Right ventricle myocardium superior (tissue), 1 donor: ENCODE measurements at places on chromosomes 4 and X. TPM values are rescaled to one million over a fixed set of nuclear protein-coding genes. Genes with fewer than 3 reads are reported as not detected.

Gene ADGRL3
- 3.0 TPM for total RNA-seq

Gene HPGDS
- 3.3 TPM for total RNA-seq

DNA sequence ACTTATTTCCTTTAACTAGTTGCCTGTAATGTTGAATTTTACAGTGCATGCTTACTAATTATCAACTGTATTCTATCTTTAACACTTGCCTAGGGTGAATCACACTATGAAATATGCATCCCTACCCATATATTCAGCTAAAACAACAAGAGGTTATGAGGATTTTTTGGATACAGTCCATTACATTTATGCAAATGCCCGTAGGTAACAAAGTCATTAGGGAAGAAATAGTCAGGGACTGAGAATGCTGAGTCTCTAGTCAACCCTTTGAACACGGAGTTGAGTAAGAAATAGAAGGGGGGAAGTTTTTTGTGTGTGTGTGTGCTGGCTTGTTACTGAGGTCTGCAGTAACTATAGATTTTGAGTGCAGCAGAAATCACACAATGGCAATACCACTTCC is 26.1 kb upstream of the CBLL2 start:
- no peak for DNase-seq

- no peak for DNase-seq
Observed at GRCh38 chr4:119750771-119751170, 122.2 kb upstream of the PDE5A start.

Gene MFSD8
- total RNA-seq: 9.4 TPM

GRCh38 chrX:73069365-73070035 is 9.8 kb downstream of the PABPC1L2A start:
- DNase-seq: no peak

Gene WDFY3
- total RNA-seq: 34.2 TPM

Gene ADGRG2
- total RNA-seq: 0.78 TPM

GRCh38 chr4:128793859-128794672 is 15.4 kb upstream of the JADE1 start:
- no peak for DNase-seq

DNA sequence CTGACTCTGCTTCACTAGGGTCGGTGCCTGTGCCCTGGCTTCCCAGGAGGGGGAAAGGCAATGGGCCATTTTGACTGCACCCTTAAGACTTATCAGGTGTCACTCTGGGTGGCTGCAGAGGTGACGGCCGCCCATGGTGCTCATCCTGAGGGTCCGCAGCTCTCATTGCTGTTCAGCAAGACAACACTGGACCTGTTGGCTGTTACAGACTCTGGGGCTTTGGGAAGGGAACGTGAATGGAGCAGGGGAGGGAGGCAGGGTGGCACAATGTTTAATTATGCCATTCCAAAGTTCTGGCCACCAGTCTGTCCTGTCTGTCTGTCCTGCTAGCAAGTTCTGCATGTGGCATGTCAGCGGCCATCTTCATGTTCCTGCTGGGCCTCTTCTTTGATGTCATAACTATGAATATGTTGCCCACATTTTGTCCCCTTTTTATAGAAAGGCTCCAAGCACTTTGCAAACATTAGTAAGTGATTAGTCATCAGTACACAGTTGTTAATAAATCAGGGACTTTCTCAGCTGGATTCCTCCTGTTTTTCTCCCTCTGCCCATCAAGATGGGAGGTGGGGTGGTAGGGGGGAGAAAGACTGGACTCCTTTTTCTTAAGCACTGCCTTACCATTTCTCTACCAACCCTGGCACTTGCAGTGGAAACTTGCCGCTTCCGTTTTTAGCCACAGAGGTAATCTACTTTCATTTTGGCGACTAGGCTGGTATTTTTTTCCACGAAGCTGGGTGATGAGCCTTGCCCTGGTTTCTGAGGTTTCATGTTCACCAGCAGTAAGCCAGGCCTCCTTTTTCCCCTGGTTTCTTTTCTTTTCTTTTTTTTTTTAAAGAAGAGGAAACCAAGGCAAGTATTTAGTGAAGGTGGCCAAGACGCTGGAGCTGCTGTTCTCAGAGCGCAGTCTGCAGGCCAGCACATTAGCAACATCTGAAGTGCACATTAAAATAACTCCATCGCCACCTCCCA is 88.6 kb upstream of the TRIM2 start:
- DNase-seq: no peak

Gene TRIM75
- not detected for total RNA-seq

GRCh38 chr4:112176596-112176995 is 31.3 kb downstream of the FAM241A start:
- no peak for DNase-seq

GRCh38 chr4:1647432-1647831 is 36.7 kb downstream of the FAM53A start:
- DNase-seq: no peak

GRCh38 chr4:54959651-54960116 is 165.7 kb downstream of the KDR start:
- DNase-seq: no peak

- DNase-seq: no peak
Observed at GRCh38 chr4:163878336-163879121, 384.0 kb downstream of the TMA16 start.
